MM.1S (cell line): ENCODE measurements at places on chromosomes 11 and 22.

GRCh38 chr11:116424615-116425261 is 348.0 kb downstream of the BUD13 start:
- no peak overlapping the region for H3K4me3 ChIP-seq
- DNase-seq, result no peak
- H3K4me1 ChIP-seq, result peaks cover 18% of the 10 kb centered on the region
- H3K36me3 ChIP-seq, result no peaks in the 10 kb centered on the region

- H3K36me3 ChIP-seq, result no peaks in the 10 kb centered on the region
- no peak overlapping the region for H3K4me3 ChIP-seq
- H3K27ac ChIP-seq, result no peak overlapping the region
- H3K27me3 ChIP-seq, result peaks cover 88% of the 10 kb centered on the region
- no peak for DNase-seq
These were observed 47.0 kb downstream of the RTL6 start for GRCh38 chr22:44451016-44451415.

DNA sequence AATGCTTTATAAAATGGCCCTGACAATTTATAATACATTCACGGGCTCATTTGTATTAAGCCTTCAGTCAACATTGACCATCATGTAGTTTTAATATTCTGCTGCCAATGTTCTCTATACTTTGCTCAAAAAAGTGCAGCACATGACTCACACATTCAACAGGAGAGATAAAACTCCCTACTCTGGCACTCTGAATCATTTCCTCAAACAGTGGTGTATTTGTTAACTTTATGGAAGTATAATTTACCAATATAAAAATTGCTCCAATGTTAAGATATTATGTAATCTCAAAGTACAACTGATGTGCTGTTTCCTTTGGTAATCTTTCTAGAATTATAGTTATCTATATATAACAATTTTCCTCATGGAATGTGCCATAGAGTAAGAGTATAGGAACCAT is 39.9 kb downstream of the MAML2 start:
- no peak for DNase-seq
- no peaks in the 10 kb centered on the region for H3K4me1 ChIP-seq
- no peak overlapping the region for H3K4me3 ChIP-seq
- no peak overlapping the region for H3K27ac ChIP-seq
- no peaks in the 10 kb centered on the region for H3K27me3 ChIP-seq

DNA sequence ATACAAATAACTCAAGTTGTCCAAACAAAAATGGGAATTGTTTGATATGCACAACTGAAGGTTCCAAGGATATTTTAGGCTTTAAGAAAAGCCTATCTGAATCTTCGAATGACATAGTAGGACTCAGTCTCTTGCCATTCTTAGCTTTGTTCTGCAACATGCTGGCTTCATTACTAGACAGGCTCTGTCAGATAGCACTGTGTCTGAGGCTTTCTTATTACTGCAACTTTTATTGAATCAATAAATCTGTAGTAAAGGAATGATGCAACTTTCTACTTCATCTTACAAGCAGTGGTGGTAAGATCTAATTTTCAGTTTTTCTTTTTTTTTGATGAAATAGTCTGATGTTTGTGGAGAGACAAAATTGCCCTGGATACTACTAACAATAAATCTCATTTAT is 319.3 kb upstream of the CCDC179 start:
- H3K36me3 ChIP-seq, result no peaks in the 10 kb centered on the region
- H3K4me3 ChIP-seq, result no peak overlapping the region
- no peaks in the 10 kb centered on the region for H3K27me3 ChIP-seq
- DNase-seq, result no peak

- no peaks in the 10 kb centered on the region for H3K27me3 ChIP-seq
- no peaks in the 10 kb centered on the region for H3K36me3 ChIP-seq
- DNase-seq, result no peak
- H3K4me3 ChIP-seq, result no peak overlapping the region
- H3K4me1 ChIP-seq, result no peaks in the 10 kb centered on the region
- no peak overlapping the region for H3K27ac ChIP-seq
These were observed 34.5 kb upstream of the DEUP1 start for GRCh38 chr11:93295921-93296575.
